ENCODE measurements at places on chromosomes 7 and 10. TPM values are rescaled to one million over a fixed set of nuclear protein-coding genes. Genes with fewer than 3 reads are reported as not detected.

The TMEM168 gene
- total RNA-seq: 26.3 TPM

The AKR1C4 gene
- not detected for total RNA-seq

The ITPRID1 gene
- total RNA-seq: not detected

The HOXA11 gene
- total RNA-seq: not detected

The AP4M1 gene
- total RNA-seq: 16.8 TPM

The GPR146 gene
- 40.0 TPM for total RNA-seq

The HK1 gene
- total RNA-seq: 84.0 TPM

The SFTPA1 gene
- 11,191 TPM for total RNA-seq

DNA sequence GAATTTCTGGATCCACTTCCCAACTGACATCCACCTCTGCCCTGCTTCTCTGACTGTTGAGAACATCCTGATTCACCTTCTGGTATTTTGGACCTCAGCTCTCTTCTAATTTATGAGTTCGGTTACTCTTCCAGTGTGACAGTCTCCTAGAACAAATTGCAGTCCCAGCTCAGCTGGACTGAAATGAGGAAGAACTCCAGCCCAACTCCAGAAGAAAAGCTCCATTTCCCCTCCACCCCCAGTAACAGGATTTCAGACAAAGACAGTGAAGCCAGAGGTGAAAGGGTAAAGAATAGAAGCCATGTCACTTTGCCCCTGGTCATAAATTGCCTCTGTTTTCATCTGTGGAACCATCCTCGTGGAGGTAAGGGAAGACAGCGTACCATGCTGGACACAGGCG is 26.2 kb upstream of the INHBA start:
- H3K36me3 ChIP-seq: no peaks in the 10 kb centered on the region
- H3K4me1 ChIP-seq: peaks cover 5% of the 10 kb centered on the region
- H3K4me3 ChIP-seq: no peak overlapping the region

GRCh38 chr10:125595911-125596310 is 87.1 kb downstream of the TEX36 start:
- H3K27ac ChIP-seq: no peak overlapping the region
- no peak for DNase-seq
- no peaks in the 10 kb centered on the region for H3K27me3 ChIP-seq

- H3K4me1 ChIP-seq: no peaks in the 10 kb centered on the region
- H3K27me3 ChIP-seq: no peaks in the 10 kb centered on the region
- no peaks in the 10 kb centered on the region for H3K36me3 ChIP-seq
- DNase-seq: no peak
- no peak overlapping the region for H3K4me3 ChIP-seq
- H3K27ac ChIP-seq: no peak overlapping the region
Measured at GRCh38 chr7:25424113-25424512, 195.8 kb upstream of the NPVF start.

GRCh38 chr7:44750921-44751571 is 2.4 kb downstream of the ZMIZ2 start:
- H3K36me3 ChIP-seq: no peaks in the 10 kb centered on the region
- DNase-seq: peak; percentile 67
- H3K4me3 ChIP-seq: no peak overlapping the region
- no peaks in the 10 kb centered on the region for H3K27me3 ChIP-seq
- H3K4me1 ChIP-seq: peaks cover 45% of the 10 kb centered on the region

- H3K36me3 ChIP-seq: peaks cover 7% of the 10 kb centered on the region
- no peaks in the 10 kb centered on the region for H3K27me3 ChIP-seq
- peak overlapping the region; percentile 70 for H3K27ac ChIP-seq
- no peak for DNase-seq
Measured at GRCh38 chr7:129375141-129375938, 58.9 kb upstream of the STRIP2 start.

- no peaks in the 10 kb centered on the region for H3K27me3 ChIP-seq
- H3K27ac ChIP-seq: no peak overlapping the region
- H3K4me1 ChIP-seq: no peaks in the 10 kb centered on the region
- peak; percentile 78 for DNase-seq
- no peak overlapping the region for H3K4me3 ChIP-seq
Measured at GRCh38 chr7:73707045-73707631, 12.3 kb downstream of the STX1A start.

DNA sequence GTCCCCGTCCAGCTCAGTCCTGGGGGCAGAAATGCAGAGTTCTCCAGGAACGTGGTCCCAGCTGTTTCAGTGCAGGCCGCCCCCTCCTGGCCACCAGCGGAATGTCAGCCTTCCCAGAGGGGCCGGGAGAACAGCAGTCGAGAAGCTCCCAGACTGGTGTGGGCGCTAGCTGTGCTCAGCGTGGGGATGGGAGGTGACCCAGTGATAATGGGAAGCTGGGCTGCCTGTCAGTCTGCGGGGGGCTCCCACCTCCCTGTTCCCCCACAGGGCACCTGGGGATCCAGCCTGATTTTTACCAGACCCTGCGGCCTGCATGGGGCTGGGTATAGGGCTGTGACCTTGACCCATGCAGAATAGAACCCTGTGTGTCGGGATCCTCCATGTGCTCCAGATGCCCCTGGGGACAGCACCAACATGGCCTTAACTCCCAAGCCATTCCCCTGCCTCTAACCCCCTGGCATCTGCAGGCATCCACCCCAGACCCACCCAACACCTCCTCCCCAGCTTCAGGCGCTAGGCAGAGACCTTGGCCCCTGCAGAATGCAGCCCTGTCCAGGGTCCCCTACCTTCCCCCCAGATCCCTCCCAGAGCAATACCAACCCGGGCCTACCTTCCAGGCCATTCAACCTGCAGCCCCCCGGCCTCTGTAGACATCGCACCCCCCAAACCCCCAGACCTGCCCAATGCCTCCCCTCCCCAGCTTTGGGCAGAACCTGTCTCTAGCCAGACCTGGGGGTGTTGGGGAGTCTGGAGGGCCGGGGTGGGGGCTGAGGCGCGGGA is 880 bp upstream of the ELN start:
- peak overlapping the region; percentile 87 for H3K27ac ChIP-seq
- peak; percentile 87 for DNase-seq
- H3K27me3 ChIP-seq: peaks cover 5% of the 10 kb centered on the region
- no peaks in the 10 kb centered on the region for H3K36me3 ChIP-seq

DNA sequence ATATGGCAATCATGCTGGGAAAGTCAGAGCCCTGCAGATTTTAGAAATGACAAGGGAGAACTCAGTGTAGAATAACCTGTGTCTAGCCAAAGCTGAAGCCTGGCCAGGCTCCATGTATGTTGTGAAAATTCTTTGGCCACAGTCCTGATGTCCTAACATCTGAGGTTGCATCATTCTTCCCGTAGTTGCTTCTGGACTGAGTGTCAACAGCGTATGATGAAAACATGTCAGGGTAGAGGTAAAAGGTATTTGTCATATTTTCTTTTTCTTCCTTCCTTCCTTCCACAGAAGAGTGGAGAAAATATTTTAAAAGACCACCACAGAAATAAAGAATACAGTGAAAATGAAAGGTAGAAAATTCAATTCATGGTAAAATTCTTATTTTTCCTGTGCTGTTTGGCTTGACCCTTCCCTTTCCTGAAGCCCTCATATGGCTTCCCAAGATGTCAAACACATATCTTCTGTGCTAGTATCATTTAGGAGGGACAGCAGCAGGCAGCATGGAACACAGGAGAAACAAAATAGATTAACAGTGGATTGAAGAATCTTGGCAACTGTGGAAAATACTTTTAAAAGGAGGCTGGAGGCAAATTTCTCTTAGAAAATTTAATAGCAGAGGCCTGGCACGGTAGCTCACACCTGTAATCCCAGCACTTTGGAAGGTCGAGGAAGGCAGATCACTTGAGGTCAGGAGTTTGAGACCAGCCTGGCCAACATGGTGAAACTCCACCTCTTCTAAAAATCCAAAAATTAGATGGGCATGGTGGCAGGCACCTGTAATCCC is 18.9 kb upstream of the NRBF2 start:
- peaks cover 18% of the 10 kb centered on the region for H3K4me1 ChIP-seq
- no peak for DNase-seq
- no peak overlapping the region for H3K4me3 ChIP-seq
- no peaks in the 10 kb centered on the region for H3K27me3 ChIP-seq
- peak overlapping the region; percentile 63 for H3K27ac ChIP-seq

DNA sequence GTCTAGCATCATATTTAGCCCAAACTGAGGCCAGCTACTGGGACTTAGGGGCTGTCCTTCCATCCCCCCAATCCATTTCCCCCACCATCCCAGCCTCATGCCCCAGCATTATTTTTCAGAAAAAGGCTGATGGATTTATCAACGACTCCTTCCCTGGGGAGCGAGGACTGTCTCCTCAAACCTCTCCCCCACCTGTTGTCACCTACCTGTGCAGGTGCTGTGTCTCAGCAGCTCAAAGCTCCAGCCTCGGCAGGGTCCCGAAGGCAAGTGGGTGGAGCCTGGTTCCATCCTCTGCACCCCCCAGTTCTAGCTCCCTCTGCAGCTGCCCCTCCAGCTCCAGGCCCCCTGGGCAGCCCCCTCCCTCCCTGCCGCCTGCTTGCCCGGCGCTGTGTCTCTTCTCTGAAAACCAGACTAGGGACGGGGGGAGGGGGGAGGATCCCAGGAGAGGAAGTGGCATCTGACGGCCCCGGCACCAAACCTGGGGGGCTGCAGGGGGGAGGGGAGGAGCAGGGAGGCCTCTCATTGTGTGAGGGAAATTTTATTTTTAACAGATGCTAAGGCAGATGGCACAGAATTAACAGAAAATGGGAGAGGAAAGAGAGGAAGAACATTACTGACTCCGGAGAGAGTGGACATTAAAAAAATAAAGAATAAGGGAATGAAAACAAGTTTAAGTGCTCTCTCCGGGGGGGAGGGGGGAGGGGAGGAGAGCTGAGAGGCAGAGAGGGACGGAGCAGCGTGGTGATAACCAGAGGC is 61.7 kb upstream of the PAX2 start:
- H3K4me1 ChIP-seq: no peaks in the 10 kb centered on the region
- H3K27ac ChIP-seq: no peak overlapping the region
- peaks cover 96% of the 10 kb centered on the region for H3K27me3 ChIP-seq
- no peak for DNase-seq
- H3K4me3 ChIP-seq: no peak overlapping the region

DNA sequence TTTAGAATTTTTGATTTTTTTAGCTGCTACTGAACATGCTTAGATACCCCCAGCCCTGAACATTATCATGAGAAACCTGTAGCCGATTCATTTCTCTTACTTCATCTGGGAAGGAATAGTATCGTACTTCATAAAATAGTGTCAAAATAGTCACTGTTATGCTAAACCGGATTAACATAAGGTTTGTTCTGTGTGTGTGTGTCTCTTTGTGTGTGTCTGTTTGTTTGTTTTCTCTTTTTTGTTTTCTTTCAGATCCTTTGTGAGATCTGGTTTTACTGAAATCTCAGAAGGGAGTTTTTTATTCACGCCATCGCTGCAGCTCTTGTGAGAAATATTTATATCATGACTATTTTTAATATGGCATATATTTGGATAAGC is 761 bp downstream of the LGI1 start:
- no peaks in the 10 kb centered on the region for H3K36me3 ChIP-seq
- no peaks in the 10 kb centered on the region for H3K4me1 ChIP-seq
- H3K27ac ChIP-seq: no peak overlapping the region
- no peak overlapping the region for H3K4me3 ChIP-seq
- DNase-seq: no peak
- H3K27me3 ChIP-seq: peaks cover 14% of the 10 kb centered on the region

DNA sequence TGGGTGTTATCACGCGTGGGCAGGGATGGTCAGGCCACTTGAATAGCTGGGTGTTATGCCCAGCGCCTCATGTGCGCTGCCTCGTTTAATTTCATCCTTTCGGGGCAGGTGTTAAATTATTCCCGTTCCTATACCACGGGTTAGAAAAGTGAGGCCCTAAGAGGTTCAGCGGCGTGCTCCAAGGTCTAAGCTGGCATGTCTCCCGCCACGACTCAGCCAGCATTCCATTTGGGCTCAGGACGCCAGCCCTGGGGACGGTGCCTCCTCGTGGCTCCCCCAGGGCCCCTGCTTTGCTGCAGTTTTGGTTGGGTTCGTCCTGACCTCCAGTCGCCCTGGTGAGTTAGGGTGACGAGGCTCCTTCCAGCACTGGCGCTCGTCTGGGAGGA is 124.5 kb downstream of the TRRAP start:
- H3K27me3 ChIP-seq: no peaks in the 10 kb centered on the region
- no peak overlapping the region for H3K27ac ChIP-seq
- H3K4me3 ChIP-seq: no peak overlapping the region

- peaks cover 6% of the 10 kb centered on the region for H3K4me1 ChIP-seq
- H3K36me3 ChIP-seq: no peaks in the 10 kb centered on the region
- no peak overlapping the region for H3K27ac ChIP-seq
Measured at GRCh38 chr10:110788620-110789385, 82.9 kb upstream of the PDCD4 start.

GRCh38 chr7:46080595-46081159 is 159.6 kb upstream of the IGFBP3 start:
- no peak overlapping the region for H3K4me3 ChIP-seq
- no peaks in the 10 kb centered on the region for H3K36me3 ChIP-seq
- DNase-seq: no peak
- no peaks in the 10 kb centered on the region for H3K4me1 ChIP-seq

GRCh38 chr10:113895018-113895417 is 40.6 kb downstream of the NHLRC2 start:
- H3K27ac ChIP-seq: no peak overlapping the region
- H3K4me3 ChIP-seq: no peak overlapping the region
- H3K27me3 ChIP-seq: no peaks in the 10 kb centered on the region
- no peaks in the 10 kb centered on the region for H3K4me1 ChIP-seq

- DNase-seq: no peak
- H3K4me1 ChIP-seq: no peaks in the 10 kb centered on the region
- H3K36me3 ChIP-seq: no peaks in the 10 kb centered on the region
- H3K27ac ChIP-seq: no peak overlapping the region
Measured at GRCh38 chr7:128247108-128247507, 6.0 kb downstream of the LEP start.

DNA sequence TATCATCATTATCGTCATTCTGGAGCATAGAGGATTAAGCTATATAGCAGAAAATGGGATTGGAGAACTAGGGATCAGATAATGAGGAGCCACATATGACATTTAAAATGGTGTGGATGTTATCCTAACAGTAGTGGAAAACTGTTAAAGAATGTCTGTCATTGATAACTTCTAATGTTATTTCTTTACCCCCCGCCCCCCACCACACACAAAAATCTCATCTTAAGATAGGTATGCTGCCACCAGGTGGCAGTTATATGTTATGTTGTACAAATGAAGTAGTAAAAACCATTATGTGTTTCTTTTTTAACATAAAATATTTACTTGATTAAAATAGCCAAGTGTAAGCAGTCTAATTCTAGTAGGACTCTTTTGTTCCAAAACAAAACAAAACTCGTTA is 13.0 kb downstream of the AKAP9 start:
- DNase-seq: no peak
- no peaks in the 10 kb centered on the region for H3K36me3 ChIP-seq
- H3K27me3 ChIP-seq: no peaks in the 10 kb centered on the region
- no peak overlapping the region for H3K27ac ChIP-seq
- peaks cover 6% of the 10 kb centered on the region for H3K4me1 ChIP-seq

GRCh38 chr7:132771301-132771730 is 195.0 kb upstream of the PLXNA4 start:
- H3K4me3 ChIP-seq: no peak overlapping the region
- no peak for DNase-seq
- no peaks in the 10 kb centered on the region for H3K4me1 ChIP-seq
- H3K36me3 ChIP-seq: no peaks in the 10 kb centered on the region
- no peak overlapping the region for H3K27ac ChIP-seq

Measured in upper lobe of right lung (tissue), 1 donor.